ENCODE measurements at places on chromosomes 11 and 22. TPM values are rescaled to one million over a fixed set of nuclear protein-coding genes. Genes with fewer than 3 reads are reported as not detected.

Gene DNAJB7
- not detected for polyA plus RNA-seq

Gene PRR5L
- 44.9 TPM for polyA plus RNA-seq

GRCh38 chr11:82315093-82315492 is 418.6 kb downstream of the FAM181B start:
- no peak for DNase-seq
- H3K36me3 ChIP-seq, result no peaks in the 10 kb centered on the region
- no peak overlapping the region for H3K4me3 ChIP-seq
- no peaks in the 10 kb centered on the region for H3K27me3 ChIP-seq
- H3K4me1 ChIP-seq, result no peaks in the 10 kb centered on the region
- no peak overlapping the region for H3K27ac ChIP-seq

- H3K36me3 ChIP-seq, result peaks cover 4% of the 10 kb centered on the region
- peak overlapping the region; percentile 94 for H3K27ac ChIP-seq
- peaks cover 79% of the 10 kb centered on the region for H3K4me1 ChIP-seq
- DNase-seq, result no peak
- H3K4me3 ChIP-seq, result no peak overlapping the region
Measured at GRCh38 chr11:75346296-75346695, 5.2 kb downstream of the ARRB1 start.

Gene OR51B5
- not detected for polyA plus RNA-seq

GRCh38 chr11:128796270-128796669 is 70.8 kb downstream of the KCNJ1 start:
- H3K4me1 ChIP-seq, result no peaks in the 10 kb centered on the region
- DNase-seq, result no peak
- H3K36me3 ChIP-seq, result peaks cover 100% of the 10 kb centered on the region
- H3K4me3 ChIP-seq, result no peak overlapping the region
- H3K27me3 ChIP-seq, result no peaks in the 10 kb centered on the region

DNA sequence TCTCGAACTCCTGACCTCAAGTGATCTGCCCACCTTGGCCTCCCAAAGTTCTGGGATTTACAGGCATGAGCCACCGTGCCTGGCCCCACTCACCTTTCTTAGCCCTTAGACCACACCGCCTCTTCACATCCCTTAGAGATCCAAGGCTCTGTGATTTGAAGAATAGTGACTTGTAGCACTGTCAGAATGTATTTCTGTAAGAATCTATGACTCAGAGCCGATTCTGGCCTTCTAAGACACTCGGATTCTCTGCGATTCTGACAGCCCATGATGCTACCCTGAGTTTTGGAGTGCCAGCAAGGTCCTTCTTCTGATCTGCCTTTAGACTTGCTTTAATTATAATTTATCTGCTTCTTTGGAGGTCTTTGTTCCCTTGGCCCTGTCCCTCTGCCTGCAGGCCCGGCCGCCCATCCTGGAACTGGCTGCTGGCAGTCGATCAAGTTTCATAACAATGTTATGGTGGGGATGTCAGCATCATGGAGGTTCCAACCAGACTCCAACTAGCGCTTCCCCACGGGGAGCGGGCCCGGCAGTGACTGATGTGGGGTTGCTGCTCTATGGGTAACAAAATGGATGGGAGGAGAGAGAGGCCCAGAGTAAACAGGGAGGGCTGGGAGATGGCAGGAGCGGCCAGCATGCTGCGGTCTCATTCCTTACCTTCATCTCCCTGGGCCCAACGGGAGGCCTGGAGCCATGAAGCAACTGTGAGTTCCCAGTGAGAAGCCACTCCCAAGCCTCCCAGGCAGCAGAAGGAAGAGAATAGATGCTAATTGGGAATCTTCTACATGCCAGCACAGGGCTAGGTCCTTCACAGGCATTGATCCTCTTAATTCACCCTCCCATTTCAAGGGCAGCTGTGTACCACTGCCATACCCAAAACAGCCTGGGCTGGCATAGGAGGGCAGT is 55.7 kb upstream of the RASD2 start:
- H3K4me3 ChIP-seq, result no peak overlapping the region
- no peak for DNase-seq
- H3K27ac ChIP-seq, result no peak overlapping the region
- H3K36me3 ChIP-seq, result no peaks in the 10 kb centered on the region

Gene OR6A2
- not detected for polyA plus RNA-seq

GRCh38 chr11:57485217-57485990 is 25.1 kb downstream of the RTN4RL2 start:
- H3K4me3 ChIP-seq, result no peak overlapping the region
- H3K36me3 ChIP-seq, result peaks cover 59% of the 10 kb centered on the region
- no peak for DNase-seq
- H3K4me1 ChIP-seq, result peaks cover 33% of the 10 kb centered on the region

DNA sequence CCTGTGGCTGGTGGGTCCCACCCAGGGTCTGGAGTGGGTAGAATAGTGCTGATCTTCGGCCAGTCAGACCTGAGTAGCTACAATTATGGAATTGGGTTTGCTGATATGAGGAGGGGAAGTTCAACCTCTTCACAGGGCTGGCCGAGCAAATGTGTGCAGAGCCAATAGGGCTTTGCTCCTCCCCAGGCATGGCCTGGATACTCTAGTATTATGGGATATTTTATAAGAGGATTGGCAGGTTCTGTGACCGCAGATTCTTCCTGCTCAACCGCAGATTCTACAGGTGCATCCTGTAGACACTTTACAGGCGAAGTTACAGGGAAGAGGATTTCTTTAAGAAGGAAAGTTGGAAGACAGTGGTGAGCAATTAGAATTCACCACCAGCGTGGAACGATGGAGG is 44.3 kb downstream of the TBC1D22A start:
- H3K27ac ChIP-seq, result no peak overlapping the region
- peaks cover 19% of the 10 kb centered on the region for H3K4me1 ChIP-seq
- H3K36me3 ChIP-seq, result no peaks in the 10 kb centered on the region
- H3K27me3 ChIP-seq, result no peaks in the 10 kb centered on the region
- no peak for DNase-seq
- H3K4me3 ChIP-seq, result no peak overlapping the region

Data from spleen (tissue), 13 donors.